ENCODE measurements at places on chromosomes 1 and 21.
A peak's percentile ranks its signal among the peaks of the same experiment; 100 is the strongest.

- H3K4me3 ChIP-seq: no peak overlapping the region
- no peaks in the 10 kb centered on the region for H3K36me3 ChIP-seq
- no peak overlapping the region for H3K27ac ChIP-seq
- no peaks in the 10 kb centered on the region for H3K4me1 ChIP-seq
Measured at GRCh38 chr1:76059451-76059850, 15.1 kb upstream of the ST6GALNAC3 start.

- H3K4me1 ChIP-seq: peaks cover 20% of the 10 kb centered on the region
- no peak overlapping the region for H3K4me3 ChIP-seq
- no peak overlapping the region for H3K27ac ChIP-seq
- DNase-seq: no peak
- no peaks in the 10 kb centered on the region for H3K27me3 ChIP-seq
- peaks cover 27% of the 10 kb centered on the region for H3K36me3 ChIP-seq
Measured at GRCh38 chr1:19892129-19892528, 9.9 kb downstream of the OTUD3 start.

GRCh38 chr1:27153549-27153886 lies 1.4 kb downstream of the SLC9A1 start:
- H3K4me1 ChIP-seq: peaks cover 61% of the 10 kb centered on the region
- H3K27ac ChIP-seq: peak overlapping the region; percentile 93
- H3K36me3 ChIP-seq: peaks cover 2% of the 10 kb centered on the region
- no peak for DNase-seq

- no peaks in the 10 kb centered on the region for H3K36me3 ChIP-seq
- no peaks in the 10 kb centered on the region for H3K4me1 ChIP-seq
- H3K27ac ChIP-seq: no peak overlapping the region
- no peaks in the 10 kb centered on the region for H3K27me3 ChIP-seq
- H3K4me3 ChIP-seq: no peak overlapping the region
Measured at GRCh38 chr1:68542586-68542985, 45.7 kb upstream of the DEPDC1 start.

- DNase-seq: no peak
- no peak overlapping the region for H3K4me3 ChIP-seq
- no peaks in the 10 kb centered on the region for H3K4me1 ChIP-seq
- no peaks in the 10 kb centered on the region for H3K27me3 ChIP-seq
- no peaks in the 10 kb centered on the region for H3K36me3 ChIP-seq
- H3K27ac ChIP-seq: no peak overlapping the region
Measured at GRCh38 chr1:93827633-93828366, 51.2 kb downstream of the DNTTIP2 start.

GRCh38 chr1:39683591-39684312 lies 7.5 kb downstream of the HPCAL4 start:
- peaks cover 15% of the 10 kb centered on the region for H3K4me1 ChIP-seq
- no peak overlapping the region for H3K27ac ChIP-seq
- no peak for DNase-seq

Measured in activated T-helper 1 cell treated with anti-CD3 and anti-CD28 coated beads, Interleukin-12 subunit alpha, Interleukin-12 subunit beta, Interleukin-2, Interleukin-4 antibody, amounts not matched to agents 30 ng/mL and 10 ng/mL and 1 ng/mL, durations not matched to agents 14 hours and 24 hours and 36 hours (primary cell).